T-helper 22 cell (primary cell): ENCODE measurements at places on chromosomes 7 and 10.

DNA sequence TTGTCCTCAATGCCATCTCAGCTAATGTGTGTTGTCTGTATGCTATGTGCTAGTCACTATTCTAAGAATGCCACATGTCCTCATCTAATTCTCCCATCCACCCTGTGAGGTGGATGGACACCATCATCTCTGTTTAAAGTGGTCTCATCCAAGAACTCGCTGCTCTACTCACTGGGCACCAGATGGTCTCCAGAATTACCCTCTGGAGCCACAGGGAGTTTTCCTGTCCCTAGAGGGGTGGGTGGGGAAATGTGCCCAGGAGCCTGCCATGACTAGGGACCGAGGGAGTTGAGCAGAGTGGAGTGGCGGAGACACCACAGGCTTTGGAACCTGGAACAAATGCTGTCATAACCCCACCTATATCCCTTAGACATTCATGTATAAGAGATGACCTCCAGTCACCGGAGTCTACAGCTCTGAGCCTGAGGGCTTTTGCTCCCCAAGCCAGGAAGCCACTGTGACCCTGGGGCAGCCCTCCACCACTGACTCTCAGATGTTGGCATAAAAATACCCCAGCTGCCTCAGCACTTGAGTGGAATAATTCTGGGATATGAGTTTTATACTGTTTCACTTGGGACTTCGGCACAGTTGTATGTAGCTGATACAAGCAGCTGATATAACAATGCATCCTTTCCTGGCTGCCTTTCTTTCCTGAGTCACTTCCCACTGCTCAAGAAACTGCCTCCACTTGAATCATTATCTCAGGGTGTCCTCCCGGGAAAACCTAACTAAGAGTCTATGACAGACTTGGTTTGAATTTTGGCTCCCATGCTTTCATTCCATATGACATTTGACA is 61.5 kb upstream of the RAPGEF5 start:
- DNase-seq, result no peak

DNA sequence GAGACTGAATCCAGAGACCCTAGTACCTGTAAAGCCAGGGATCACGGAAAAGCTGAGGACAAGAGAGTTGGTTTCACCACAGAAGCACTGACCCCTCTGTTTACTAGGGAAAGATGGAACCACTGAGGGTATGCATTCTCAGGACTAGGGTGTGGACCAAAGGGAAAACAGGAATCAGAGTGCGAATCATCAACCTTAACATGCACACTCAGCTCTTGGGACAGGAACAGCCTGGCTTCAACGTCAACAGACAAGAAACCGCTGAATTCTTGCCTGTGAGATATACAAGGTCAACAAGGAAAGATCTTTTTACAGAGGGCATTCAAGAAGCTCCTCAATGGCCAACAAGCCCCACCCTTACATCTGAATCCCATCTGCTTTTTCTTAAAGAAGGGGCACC is 14.9 kb downstream of the TNRC18 start:
- DNase-seq, result no peak

DNA sequence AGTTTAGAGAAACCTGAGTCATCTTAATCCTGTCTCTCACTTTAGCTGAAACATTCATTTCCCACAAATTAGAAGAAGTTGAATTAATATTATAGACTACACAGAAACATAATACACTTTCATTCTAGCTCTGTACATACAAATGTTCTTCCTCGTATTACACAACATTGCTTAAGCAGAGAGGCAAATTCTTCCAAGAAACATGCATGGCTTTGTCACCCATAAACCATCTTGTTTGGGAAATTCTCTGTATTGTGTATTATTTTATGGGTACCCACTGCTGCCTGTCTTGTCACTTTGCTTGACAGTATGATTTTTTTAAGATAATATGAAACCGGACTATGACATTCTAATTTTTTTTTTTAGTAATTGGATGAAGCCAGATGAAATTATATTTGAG is 104.0 kb downstream of the SRI start:
- no peak for DNase-seq

GRCh38 chr10:70715853-70716795 is 43.8 kb downstream of the ADAMTS14 start:
- DNase-seq, result no peak

DNA sequence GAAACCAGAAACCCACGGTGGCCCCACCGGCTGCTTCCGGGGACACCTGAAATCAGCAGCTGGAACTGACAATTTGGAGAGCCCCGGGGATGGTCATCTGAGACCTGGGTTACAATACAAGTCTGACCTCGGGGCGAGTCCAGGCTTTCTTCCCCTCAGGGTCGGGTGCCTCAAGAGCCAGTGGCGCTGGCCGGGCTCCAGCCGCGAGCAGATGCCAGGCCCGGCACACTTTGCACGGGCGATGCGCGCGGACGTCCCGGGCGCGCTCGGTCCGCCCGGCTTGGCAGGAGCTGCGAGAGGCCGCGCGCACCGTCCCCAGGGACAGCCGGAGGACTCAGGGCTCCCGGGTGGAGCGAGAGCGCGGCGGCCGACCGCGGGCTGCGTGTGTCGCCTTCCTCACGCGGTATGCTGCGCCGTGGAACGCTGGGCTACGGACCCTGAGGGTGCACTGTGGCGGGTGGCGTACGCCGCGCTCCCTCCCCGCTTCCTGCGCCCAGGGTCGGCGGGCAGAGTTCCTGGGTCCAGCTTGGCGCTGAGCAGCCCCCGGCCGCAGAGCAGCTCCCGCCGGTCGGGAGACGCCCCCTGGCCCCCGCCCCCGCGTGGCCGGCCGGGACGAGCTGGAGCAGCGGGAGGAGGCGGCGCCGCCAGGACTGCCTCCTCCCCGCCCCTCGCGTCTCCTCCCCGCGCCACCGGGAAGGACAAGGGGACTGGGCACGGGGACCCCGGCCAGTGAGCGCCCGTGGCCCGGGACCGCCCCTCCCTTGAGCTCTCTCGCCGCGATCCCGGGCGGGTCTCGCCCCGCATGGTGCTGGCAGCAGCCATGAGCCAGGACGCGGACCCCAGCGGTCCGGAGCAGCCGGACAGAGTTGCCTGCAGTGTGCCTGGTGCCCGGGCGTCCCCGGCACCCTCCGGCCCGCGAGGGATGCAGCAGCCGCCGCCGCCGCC is at the start of gene RBM20:
Gene RBM20, plus strand, starts transcription at position 684 of the 945 bp plus-strand sequence. Its CDS starts 119 bp downstream, at position 803.
- no peak for DNase-seq

DNA sequence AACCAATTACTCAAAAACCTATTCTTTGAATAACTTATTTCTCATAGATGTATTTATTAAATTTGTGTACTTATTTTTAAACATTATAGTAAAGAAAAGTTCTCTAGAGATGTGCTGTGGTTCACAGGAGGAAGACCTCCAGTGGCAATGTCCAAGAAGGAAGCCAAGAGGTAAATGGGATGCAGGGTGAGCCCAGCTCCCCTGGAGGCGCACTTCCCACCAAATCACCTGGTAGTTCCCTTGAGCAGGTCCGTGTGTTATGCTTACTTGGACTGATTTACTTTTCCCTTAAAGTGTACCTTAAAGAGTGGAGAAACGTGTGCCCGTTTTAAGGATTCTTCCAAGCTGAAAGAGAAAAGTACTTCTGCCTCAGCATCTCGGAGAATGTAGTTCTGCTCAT is 55.3 kb downstream of the PAXIP1 start:
- no peak for DNase-seq

DNA sequence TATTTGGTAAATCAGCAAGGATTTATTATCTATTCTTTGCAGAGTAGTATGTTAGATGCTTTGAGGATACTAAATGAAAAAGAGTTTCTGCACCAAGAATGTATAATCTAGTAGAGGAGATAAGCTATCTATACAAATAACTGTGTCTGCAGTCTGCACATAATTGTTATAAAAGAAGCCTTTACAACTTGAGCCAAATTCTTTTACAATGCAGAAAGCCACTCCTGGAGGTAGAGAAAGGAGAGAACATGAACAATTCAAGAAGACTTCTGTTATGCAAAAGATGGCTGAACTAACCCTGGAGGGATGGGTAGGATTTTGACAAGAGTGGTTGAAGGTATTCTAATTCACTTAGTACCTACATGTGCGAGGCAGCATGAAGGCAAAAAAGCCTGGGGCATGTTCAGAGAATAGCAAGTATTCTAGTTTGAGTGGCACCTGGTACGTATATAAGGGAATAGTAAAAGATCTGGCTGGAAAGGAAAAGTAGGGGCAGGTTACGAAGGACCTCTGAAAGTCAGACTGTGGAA is 251.1 kb upstream of the KAT6B start:
- no peak for DNase-seq

DNA sequence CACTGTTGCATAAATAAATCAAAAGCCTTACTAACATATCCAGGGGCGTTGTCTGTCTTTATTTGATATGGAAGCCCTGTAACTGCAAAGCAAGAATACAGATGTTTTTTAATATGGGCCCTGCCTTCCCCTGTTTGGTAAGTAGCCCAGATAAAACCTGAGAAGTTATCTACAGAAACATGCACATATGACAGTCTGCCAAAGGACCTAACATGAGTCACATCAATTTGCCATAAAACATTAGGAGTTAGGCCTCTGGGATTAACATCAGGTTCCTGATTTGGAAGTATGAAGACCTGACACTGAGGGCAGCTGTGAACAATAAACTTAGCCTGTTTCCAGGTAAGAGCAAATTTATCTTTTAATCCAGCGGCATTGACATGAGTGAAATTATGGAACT is 1588.8 kb downstream of the REEP3 start:
- DNase-seq, result no peak

DNA sequence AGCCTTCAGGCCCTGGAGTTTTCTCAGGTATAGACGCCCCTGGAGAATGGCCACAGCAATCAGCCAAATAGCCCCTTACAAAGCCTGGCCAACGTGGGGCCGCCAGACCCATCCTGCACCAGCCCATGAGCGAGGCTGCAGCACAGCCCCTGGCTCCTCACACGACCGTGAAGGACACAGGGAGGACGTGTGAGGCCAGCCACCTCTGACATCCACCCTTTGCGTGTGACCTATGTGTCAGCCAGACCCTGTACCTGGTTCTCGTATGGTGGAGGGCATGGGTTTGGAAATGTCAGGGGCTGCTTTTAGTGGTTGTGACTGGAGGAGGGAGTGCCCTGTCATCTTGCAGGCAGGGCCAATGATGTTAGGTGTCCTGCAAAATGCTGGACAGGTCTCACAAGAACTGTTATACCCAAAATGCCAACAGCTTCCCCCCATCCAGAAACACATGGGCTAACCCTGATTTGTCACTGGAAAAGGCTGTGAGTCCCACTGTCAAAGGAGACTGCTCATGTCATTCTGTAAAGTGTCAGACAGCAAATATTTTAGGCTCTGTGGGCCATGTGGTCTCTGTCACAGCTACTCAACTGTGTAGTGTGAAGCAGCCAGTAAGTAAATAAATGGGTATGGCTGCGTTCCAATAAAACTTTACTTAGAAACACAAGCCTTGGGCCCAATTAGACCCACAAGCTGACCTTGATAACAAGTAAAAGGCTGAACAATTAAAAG is 30.0 kb downstream of the NOD1 start:
- no peak for DNase-seq

DNA sequence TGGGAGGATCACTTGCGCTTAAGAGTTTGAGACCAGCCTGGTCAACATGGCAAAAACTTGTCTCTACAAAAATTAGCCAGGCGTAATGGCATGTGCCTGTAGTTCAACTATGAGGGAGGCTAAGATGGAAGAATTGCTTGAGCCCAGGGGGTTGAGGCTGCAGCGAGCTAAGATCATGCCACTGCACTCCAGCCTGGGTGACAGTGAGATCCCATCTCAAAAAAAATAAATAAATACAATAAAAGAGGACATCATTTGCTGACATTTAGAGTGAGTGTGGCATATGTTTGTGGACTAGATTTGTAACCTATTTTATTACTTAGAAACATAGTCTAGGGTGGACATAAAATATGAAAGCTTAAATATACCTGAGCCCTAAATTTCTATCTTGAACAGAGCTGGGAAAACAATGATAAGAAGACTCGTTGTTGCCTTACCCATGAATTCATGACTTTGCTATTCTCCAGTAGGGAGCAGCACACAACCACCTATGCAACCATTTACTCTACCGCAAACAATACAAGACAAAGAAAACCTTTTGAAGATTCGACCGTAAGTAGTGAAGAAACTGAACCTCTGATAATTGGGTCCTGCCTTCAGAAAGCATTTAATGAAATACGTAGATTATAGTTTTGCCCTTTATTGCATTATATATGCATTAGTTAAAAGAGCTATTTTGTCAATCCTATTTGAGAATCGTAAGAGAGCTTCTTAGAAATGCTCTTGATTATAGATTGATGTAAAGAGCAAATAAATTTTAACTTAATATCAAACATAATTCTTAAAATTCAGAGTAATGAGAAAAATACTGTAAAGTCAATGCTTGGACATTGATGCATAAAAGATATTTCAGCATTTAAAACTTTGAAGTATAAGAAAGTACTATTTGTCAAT is 83.5 kb downstream of the GNAT3 start:
- DNase-seq, result no peak

- no peak for DNase-seq
Observed at GRCh38 chr10:5442990-5443370, 30.6 kb downstream of the NET1 start.

DNA sequence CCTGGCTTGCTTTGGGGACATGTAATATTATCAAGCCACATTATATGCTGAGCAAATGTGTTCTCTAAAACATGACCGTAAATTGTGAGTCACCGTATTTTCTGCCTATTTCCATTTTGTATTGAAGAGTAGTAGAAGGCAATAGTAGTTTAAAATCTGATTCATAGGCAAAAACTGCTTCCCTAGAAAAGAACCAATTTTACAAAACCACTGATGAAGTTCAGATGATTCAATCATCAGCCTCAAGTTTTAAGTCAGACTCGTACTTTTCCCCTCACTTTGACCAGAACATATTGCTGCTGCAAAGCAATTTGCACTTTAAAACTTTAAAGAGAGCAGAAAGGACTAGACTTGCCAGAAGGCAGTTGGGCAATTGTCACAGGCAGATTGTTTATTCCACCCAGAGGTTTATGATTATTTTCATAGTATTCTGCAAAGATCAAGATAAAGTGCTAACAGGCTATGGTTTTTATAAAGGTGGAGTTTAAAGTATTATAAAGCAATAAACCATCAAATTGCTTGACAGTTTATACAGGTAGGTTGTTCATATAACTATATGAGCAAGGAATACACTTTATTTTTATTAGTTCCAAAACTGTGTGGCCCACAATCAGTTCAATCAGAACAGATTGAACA is 168.2 kb downstream of the ETV1 start:
- DNase-seq, result no peak

GRCh38 chr10:124364674-124365073 is 54.0 kb downstream of the OAT start:
- no peak for DNase-seq

GRCh38 chr10:43225787-43226153 is 41.1 kb downstream of the RASGEF1A start:
- DNase-seq, result no peak

GRCh38 chr7:133827707-133828623 is 299.2 kb upstream of the LRGUK start:
- no peak for DNase-seq

- DNase-seq, result no peak
Observed at GRCh38 chr10:6721480-6721879, 141.4 kb upstream of the PRKCQ start.
